ENCODE measurements at places on chromosomes 13 and 19.

GRCh38 chr13:27138457-27139093 is 33.0 kb downstream of the USP12 start:
- no peak for DNase-seq

GRCh38 chr13:43631106-43631505 is 155.7 kb downstream of the ENOX1 start:
- DNase-seq = no peak

GRCh38 chr13:51681037-51681678 is 96.9 kb downstream of the WDFY2 start:
- DNase-seq = no peak

- peak; percentile 22 for DNase-seq
These were observed 41.3 kb upstream of the IGFL4 start for GRCh38 chr19:46081928-46082727.

- DNase-seq = peak; percentile 77
These were observed 1.1 kb downstream of the SYT5 start for GRCh38 chr19:55178781-55179599.

DNA sequence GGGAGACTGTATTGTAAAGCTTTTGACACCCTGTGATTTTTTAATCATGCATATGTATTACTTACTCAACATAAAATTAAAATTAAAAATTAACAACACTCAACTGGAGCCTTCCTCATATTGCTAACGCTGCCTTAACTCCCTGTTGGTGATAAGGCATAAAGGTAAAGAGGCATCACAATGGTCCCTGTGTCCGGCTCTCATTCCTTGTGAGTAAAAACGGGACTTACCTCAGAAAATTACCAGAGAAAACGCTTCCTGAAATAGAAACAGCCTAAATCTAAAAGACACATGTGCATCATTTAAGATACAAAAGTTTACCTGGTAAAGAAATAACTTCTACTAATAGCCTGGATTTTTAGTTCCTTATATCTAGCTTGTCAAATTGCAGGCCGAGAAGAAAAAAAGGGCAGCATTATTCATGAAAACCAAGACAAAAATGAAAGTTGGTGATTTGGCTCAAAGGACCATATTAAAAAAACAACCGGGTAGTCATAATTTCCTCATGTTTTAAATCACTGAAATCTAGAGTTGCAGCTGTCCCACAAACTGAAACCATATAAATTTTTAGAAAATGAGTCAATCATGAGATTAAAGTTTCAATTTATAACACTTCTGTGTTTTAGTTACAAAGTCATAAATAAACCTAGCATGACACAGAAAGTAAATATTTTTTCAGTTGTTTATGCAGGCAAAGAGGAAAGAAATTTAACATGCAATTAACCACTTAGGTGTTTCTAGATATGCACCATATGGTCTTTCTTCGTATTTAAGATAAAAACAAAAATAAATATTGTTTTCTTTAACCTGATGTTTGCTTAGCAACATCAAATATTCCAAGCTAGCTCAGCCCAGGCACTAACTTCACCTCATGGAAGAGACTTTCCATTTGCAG is 94.7 kb downstream of the MIPEP start:
- DNase-seq = no peak

GRCh38 chr13:60229708-60230272 is 66.1 kb upstream of the DIAPH3 start:
- no peak for DNase-seq

- no peak for DNase-seq
These were observed 2.6 kb downstream of the P2RY11 start for GRCh38 chr19:10113964-10114650.

All from left kidney (tissue), 8 donors.